ENCODE measurements at places on chromosomes 16 and 17.
A peak's percentile ranks its signal among the peaks of the same experiment; 100 is the strongest.

DNA sequence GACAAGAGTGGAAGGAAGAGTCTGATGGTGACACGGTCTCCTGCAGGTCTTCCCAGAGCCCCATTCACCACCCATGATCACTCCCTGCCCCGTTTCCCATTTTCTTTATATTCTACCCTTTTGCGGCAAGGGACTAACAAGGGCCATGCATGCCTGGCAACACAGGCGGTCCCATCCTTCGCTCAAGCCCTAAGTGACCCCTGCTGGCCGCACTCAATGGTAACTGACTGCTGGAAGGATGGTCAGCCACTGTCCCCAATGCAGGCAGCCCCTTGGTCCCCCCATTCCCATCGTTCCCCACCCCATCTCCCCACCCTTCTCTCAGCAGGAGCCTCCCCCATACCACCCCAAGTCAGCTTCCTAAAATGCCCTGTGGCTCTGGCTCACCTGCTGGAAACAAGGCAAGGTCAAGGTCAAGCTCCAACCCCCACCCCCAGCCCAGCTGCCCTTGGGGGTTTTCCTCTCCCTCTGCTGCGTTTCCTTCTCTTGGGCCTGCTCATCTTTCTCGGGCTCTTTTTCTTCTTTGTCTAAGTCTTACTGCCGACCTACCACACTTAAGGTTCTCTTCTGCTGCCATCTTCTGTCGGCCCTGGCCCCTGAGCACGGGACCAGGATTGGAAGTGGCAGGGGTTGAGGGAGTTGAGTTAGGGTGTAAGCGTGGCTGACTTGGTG is 116.0 kb downstream of the RPTOR start:
- no peak for DNase-seq

- peak; percentile 27 for DNase-seq
Observed at GRCh38 chr17:78645421-78646295, 68.5 kb upstream of the DNAH17 start.

DNA sequence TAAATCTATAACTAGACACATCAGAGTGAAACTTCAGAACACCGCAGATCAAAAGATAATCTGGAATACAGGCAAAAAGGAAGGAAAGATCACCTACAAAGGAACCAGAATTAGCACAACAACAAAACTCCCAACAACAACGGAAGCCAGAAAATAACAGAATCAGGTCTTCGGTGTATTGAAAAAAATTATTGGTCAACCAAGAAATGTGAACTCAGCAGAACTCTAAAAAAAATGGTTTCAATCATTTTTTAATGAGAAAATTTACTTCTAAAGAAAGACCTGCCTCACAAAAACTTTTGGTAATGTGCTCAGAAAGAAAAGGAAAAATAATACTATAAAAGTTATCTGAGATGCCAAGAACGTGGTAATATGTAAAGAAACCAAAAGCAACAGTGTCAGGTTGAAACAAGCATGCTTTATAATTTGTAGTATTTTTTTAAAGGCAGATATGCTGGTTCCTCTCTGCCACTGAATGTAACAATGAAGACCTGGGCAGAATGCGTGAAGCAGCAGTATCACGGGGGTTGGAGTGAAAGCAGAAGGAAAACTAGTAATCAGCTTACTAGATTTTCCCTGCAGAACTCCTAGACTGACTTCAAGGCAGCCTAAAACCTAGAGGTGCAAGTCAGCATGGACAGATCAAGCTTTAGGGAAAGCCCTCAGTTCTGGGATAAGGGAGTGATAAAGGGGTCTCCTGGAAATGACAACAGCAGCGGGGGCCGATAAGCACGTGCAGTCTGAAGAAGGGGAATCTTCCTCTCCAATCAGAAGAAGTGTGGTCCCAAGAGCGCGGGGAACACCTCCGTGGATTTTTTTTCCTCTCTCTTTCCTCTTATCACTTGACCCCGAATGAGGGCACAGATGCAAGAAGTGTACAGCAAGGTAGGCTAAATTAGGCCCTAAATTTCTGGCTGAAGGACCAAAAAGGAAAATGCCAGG is 80.9 kb upstream of the TEKT1 start:
- no peak for DNase-seq

DNA sequence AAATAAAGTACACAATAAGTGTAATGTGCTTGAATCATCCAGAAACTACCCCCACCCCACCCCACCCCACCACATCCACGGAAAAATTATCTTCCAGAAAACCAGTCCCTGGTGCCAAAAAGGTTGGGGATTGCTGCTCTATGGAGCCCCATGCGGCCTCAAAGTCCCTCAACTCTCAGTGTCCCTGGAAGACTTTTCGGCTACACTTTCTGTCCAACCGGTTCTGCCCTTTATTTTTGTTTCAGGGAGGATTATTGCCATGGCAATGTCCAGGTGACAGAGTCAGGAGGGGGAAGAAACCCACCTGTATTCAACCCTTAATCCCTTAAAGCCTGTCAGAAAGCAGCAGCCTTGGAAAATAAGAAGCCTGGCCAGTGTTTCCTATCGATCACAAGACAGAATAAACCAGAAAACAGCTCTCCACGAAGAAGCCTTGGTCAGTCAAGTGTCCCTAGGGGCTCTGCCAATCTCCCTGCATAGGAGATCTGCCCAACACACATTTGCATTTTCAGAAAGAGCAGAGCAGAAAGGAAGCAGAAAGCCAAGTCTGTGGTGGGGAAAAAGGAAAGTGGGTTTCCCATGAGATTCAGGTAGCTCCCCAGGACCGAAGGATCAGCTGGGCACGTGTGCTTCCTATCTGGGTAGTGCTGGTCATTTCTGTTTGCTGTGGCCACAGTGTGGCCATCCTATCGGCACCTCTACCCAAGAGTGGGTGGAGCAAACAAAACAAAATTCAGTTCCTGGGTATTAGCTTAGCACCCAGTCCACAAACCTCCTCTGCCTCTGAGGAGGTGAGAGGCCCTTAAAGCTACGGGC is 342.7 kb downstream of the SOX9 start:
- DNase-seq: no peak

GRCh38 chr17:12085076-12085949 is 64.6 kb downstream of the MAP2K4 start:
- no peak for DNase-seq

DNA sequence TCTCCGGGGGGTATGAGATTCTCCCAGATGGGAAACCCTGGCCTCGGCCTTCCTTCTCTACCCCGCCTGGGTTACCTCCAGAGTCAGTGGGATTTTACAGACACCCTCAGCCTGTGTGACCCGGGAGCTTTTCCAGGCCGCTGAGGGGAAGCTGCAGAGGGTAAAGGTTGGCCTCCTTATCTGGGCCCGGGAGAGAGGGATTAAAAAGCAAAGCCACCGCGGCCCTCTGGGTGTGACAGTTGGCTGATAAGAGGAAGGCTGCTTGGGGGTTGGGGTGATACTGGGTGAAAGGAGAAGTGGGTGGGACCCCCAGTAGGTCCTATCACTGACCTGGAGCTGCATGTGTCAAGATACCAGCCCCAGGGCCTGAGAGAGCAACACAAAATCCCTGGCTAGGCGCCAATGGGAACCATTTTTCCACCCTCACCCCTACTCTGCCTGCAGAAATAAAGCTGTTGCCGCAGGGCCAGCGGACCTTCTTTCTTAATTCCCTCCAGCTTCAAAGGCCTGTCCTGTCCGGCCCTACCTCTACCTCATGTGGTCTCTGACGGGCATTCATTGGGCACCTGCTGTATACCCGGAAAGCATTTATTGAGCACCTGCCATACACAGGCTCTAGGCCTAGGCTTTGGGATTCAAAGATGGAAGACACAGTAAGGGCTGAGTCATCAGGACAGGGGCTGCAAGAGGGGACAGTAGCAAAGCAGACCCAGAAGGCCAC is 77.6 kb upstream of the GSE1 start:
- no peak for DNase-seq

DNA sequence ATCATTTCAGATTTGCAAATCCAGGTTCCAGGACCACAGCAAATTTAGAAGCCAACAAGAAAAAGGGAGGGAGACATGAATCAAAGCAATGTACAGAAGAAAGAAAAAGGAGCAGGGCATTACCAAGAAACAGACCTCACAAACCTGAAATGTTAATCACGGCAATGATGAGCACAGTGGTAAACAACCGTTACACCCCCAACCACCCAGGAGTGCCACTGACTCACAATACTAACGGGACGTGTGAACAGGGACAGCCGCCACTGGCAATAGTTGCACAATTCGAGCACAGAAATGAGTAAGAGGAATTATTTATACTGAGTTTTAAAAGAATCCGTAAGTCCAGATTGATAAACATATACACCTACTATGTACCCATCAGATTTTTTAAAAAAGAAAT is 13.8 kb downstream of the USP22 start:
- DNase-seq: no peak

DNA sequence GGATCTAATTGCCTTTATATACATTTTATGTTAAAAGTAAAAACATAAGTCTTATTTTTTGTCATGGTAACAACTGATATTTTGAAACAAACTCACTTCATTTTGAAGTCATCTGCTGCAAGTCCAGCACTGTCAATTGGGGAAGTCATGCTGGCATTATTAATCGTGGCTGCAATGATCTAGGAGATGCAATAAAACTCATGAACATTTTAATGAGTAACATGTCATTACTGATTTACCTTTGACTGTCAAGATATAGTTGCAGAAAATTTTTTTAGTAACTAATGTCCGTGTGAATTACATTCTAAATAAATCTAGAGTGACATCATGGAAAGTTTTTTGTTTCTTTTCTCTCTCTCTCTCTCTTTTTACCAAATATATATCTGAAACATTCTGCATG is 17.3 kb upstream of the KRT24 start:
- DNase-seq: no peak

GRCh38 chr17:65857718-65858117 is 296.3 kb upstream of the AXIN2 start:
- no peak for DNase-seq

GRCh38 chr17:74678541-74678940 is 34.2 kb downstream of the CD300LF start:
- no peak for DNase-seq

- no peak for DNase-seq
Observed at GRCh38 chr16:58452640-58453039, 47.3 kb upstream of the NDRG4 start.

- no peak for DNase-seq
Observed at GRCh38 chr17:79985361-79985942, 50.2 kb downstream of the TBC1D16 start.

- DNase-seq: no peak
Observed at GRCh38 chr16:66079671-66080334, 286.7 kb upstream of the CDH5 start.

- no peak for DNase-seq
Observed at GRCh38 chr17:58415371-58416055, 1.8 kb downstream of the RNF43 start.

DNA sequence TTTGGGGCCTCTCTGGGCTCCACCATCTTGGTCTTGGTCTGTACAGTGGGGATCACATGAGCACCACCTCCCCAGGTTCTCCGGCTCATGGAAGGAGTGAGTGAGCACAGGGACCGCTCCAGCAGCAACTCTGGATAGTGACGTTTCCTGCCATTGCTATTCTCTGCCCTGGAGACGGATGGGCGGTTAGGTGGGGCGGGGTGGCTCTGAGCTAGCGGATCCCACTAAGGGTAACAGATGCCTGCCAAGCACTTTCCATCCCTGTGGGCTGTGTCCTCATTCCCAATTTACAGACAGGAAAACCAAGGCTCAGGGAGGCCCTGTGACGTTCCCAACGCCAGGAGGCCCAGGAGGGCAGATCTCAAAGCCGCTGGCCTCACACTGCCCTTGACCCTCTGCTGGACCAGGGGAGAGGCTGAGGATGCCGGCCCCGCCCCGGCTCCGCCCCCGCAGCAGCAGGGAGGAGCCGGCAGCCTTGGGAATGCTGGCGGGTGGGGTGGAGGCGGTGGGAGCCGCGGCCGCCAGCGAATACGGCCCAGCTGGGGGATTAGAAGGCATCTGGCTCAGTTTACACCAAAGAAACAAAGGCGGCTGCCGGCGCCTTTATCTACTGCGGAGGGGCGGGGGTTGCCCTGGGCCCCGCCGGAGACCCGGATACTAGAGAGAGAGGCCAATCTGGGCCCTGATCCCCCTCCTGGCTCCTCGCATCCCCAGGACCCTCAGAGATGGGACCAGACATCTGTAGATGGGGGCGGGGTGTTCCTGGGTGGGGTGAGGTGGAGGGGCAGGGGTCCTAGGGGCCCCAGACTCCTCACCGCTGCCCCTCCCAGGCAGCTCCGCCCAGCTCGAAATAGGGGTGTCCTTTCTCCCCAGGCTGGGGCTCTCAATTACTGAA is 122.3 kb upstream of the CIBAR2 start:
- DNase-seq: no peak

DNA sequence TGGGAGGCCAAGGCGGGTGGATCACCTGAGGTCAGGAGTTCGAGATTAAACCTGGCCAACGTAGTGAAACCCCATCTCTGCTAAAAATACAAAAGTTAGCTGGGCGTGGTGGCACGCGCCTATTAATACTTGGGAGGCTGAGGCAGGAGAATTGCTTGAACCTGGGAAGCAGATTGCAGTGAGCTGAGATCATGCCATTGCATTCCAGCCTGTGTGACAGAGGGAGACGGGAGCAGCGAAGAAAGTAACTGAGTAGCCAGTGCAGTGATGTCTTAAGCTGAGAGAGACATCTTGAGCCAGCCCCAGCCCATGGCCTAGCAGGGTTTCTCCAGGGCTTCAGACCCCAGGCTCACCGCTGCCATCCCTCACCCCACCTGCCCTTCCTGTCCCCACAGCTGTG is 9.8 kb upstream of the SMIM5 start:
- no peak for DNase-seq

DNA sequence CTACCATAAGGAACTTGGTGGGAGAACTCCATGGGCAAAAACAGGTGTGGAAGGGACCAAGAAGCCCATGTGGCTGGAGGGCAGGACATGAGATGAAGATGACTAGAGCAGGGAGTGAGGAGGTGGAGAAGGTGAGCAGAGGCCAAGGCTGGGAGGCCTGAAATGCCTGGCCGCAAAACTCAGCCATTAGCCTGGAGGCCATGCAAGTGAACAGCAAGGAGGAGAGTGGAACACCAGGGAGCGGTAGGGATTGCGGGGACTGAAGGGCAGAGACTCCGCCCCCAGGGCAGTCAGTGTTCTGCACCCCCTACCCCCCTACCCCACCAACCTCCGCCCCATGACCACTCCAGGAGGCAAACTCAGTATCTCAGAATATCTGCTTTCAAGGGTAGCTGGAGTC is 17.0 kb downstream of the BCL7C start:
- no peak for DNase-seq

DNA sequence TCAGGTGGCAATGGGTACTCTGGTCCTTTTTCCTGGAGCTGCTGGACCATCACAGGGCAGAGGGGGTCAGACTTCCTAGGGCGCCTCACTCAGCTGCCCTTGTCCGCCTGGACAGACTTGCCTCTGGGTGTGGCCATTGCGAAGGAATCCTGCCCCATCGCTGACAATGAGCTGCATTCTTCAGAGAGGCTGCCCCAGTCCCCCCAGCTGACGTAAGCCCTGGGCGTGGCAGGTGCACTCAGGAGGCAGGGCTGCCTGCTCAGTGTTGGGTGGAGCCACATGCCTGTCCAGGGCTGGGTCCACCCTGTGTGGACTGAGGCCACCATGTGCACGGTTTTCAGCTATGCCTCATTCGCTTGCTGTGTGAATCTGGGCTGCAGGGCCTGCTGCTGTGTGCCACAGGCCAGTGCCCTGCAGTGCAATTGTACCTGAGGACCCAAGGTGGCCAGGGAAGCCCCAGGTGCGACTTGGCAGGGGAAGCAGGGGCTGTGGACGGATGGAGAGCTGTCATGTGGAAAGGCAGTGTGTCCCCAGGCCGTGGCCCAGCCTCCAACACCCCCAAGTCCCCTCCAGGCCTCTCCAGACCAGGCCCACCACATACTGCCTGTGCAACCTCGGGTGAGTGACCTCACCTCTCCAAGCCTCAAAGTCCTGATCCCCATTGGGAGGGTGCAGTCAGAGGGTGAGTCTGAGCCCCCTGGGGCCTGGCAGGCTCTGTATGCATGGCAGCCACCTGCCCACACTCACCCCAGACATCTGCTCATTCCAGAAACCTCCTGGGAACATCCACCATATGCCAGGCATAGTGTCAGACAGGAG is 14.0 kb upstream of the MPRIP start:
- no peak for DNase-seq
